CD8-positive, alpha-beta memory T cell (primary cell): ENCODE measurements at places on chromosomes 5 and 9.

- no peak for DNase-seq
Observed at GRCh38 chr5:42626462-42626861, 130.2 kb upstream of the CCDC152 start.

GRCh38 chr5:135016861-135017290 lies 17.2 kb downstream of the PITX1 start:
- no peak for DNase-seq

DNA sequence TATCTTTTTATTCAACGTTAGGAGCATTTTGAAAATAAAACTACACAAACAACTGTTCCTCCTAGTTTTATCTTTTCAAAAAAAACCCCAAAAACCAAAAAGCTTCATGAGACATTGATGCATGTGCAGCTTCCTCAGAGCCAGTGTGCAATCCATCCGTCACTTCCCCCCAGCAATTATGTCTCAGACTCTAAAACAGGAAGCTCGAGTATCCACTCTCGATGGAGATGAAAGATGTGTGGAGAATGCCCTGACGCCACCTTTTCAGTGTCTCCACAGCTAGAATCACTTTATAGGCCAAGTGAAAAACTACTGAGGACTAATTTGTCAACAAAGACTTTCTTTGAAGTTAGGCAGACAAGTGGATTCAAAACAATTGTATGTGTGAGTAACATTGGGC lies 408.9 kb upstream of the SMARCA2 start:
- DNase-seq: no peak

GRCh38 chr5:169052207-169052606 lies 248.7 kb downstream of the SLIT3 start:
- no peak for DNase-seq

DNA sequence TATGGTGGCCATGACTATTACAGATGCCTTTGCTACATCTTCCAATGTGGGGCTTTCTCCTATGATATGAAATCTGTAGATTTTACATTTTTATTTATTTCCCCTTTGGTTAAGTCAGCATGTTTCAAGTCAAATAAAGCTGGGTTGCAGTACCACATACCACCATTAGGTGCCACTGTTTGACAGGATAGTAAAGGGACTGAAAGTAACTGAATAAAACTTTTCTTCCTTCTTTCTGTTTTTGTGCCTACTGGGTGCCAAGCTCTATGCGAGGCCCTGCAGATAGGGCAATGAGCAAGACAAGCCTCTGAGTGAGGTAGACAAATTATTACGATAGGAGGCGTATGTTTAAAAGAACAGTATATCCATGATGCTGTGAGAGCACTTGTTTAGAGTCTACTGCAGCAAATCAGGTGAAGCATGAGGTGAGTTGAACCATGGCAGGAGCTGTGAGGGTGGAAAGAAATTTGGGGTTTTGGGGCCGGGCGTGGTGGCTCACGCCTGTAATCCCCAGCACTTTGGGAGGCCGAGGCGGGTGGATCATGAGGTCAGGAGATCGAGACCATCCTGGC lies 64.8 kb downstream of the GDNF start:
- DNase-seq: no peak
